Right ventricle myocardium inferior (tissue), 1 donor: ENCODE measurements at places on chromosomes 5 and 9. TPM values are rescaled to one million over a fixed set of nuclear protein-coding genes. Genes with fewer than 3 reads are reported as not detected.

Gene C8G
- 1.3 TPM for total RNA-seq

Gene UNC5A
- total RNA-seq: 0.08 TPM

Gene LAMC3
- total RNA-seq: 0.22 TPM

Gene FBP2
- total RNA-seq: 0.54 TPM

Gene TAF1L
- not detected for total RNA-seq

Gene WHRN
- 0.49 TPM for total RNA-seq

Gene ANKRD34B
- total RNA-seq: not detected

Gene CORO2A
- 0.60 TPM for total RNA-seq

Gene SCGB3A1
- not detected for total RNA-seq

Gene PCDHGA7
- 7.2 TPM for total RNA-seq

Gene ROR2
- 0.92 TPM for total RNA-seq

Gene IFNB1
- not detected for total RNA-seq

Gene ALDOB
- 0.43 TPM for total RNA-seq

Gene C9orf152
- not detected for total RNA-seq

Gene NPR3
- 10.6 TPM for total RNA-seq

Gene GGTA1
- total RNA-seq: 27.9 TPM

Gene AK1
- total RNA-seq: 880 TPM

Gene DNAI1
- total RNA-seq: not detected

Gene NSG2
- total RNA-seq: 0.30 TPM

Gene AQP7
- total RNA-seq: 147 TPM

Gene ASTN2
- total RNA-seq: 8.3 TPM

Gene MAMDC4
- 12.8 TPM for total RNA-seq

Gene IL33
- total RNA-seq: 29.6 TPM

Gene PDE8B
- 1.0 TPM for total RNA-seq

Gene ADGRV1
- total RNA-seq: not detected

Gene ITK
- 0.51 TPM for total RNA-seq

Gene ANKRD18A
- 2.9 TPM for total RNA-seq

Gene F2RL2
- total RNA-seq: 0.14 TPM

Gene PDZD2
- 59.4 TPM for total RNA-seq

Gene OCLN
- 1.5 TPM for total RNA-seq

Gene CDO1
- total RNA-seq: 12.2 TPM
